ENCODE measurements at places on chromosomes 5 and 9.
A peak's percentile ranks its signal among the peaks of the same experiment; 100 is the strongest.

DNA sequence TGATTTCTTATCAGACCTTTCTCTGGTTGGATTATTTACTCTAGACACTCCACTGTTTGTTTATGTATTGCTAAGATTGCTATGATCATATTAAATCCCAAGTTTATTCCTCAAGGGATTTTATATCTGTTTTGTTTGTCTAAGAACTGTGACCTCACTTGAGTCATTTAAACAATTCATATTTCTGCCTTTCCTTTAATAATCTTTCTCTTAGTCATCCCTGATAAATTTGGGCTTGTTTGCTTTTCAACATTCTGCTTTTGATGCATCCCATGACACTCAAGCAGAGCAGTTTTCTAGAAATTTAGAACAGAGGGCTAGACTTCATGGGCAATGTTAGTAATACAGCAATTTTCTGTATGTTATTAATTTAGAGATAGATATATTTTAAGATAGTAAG lies 231.6 kb upstream of the TNC start:
- no peak for DNase-seq

DNA sequence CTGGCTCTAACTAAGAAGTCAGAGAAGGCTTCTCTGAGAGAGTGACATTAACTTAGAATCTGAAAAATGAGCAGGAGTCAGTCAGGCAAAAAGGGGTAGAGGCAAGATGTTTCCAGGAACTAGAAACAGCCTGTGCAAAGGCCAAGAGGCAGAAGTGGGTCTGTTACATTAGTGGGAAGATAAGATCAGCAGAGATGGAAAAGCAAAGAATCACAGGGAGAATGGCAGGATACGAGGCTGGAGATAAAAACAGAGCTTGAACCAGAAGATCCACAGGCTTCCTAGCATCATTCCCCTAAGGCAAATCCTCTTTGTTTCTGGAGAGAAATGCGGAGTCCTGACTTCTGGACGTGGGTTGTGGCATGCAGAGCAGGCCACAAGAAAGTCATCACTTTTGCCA lies 27.4 kb downstream of the ASTN2 start:
- no peak for DNase-seq

DNA sequence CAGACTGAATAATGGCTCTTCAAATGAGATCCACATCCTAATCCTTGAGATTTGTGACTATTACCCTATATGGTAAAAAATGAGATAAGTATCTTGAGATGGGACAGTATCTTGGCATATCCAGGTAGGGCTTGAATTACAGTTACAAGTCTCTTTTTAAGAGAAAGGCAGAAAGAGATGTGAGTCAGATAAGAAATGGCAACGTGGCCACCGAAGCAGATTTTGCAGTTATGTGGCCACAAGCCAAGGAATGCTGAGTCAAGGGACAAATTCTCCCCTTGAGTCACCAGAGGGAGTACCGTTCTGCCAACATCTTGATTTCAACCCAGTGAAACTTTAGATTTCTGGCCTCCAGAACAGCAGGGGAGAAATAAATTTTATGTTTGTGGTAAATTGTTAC lies 1983.0 kb upstream of the C9orf72 start:
- peak; percentile 71 for DNase-seq

DNA sequence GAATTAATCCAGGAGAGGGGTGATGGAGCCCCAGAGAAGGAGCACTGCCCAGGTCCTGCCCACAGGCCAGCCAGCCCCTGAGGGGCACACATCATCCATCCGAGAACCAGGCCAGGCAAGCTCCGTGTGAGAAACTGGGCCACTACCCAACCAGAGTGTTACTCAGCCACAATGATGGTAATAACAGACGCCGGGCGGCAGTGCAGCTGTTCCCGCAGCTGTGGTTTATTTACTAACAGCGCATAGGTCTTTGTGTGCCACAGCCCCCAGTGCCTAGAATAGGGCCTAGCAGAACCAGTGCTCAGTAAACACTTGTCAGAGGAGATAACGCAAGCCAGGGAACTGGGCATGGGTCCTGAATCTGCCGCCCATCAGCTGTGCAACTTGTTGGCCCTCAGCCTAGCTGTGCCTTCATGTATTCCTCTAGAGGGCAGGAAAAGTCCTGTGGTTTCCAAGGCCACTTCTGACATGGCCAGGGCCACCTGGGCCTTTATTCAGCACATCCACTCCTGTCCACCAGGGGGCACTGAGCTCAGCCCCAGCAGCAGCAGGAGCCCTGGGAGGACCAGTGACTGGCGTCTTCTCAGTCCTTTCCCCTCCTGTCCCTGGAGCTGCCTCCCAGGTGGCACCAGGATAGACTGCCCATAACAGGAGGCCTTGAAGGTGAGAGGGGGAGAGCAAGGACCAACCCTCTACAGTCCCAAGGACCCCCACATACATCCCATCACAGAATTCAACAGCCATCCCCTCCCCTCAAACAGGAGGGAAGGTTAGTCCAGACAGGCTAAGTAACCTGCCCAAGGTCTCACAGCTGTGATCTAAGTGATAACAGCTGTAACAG lies 2.1 kb downstream of the MXD3 start:
- peak; percentile 12 for DNase-seq

- no peak for DNase-seq
Observed at GRCh38 chr5:50759526-50760270, 93.3 kb downstream of the PARP8 start.

DNA sequence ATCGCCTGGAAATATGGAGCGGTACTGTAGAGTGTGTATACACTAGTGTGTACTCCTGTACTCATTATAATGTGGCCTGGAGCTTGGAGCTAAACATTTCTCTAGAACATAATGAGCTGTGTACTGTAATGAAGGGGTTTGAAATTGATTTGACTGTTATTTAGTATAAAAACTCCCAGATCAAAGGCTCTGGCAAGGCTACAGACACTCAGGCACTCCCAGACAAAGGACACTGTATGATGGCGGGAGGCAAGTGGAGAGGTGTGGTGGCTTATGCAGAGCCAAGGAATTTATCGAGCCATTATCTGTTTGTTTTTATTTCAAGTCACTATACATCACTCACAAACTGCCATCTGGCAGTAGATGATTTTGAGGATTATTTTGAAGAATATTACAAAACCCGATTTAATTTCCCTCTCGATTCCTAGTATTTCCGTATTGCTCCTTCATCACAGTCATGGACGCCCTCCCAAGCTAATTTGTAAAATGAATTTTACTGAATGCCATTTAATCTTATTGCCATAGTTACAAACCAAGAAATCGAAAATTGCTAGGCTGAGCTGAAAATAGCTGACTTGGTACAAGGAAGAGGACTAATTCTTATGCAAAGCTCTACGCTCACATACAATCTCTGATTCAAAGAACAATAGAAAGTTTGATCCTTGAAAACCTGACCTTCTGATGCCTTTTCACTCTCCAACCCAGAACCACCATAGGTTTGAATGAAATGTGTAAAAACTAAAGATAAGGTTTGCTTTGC lies 240.2 kb upstream of the SEMA6A start:
- DNase-seq = no peak

Data from NCI-H446 treated with DMSO at 0.1 percent for 48 hours (cell line).